ENCODE measurements at places on chromosomes 1 and 21.

- no peak for DNase-seq
These were observed 37.7 kb downstream of the RRP1 start for GRCh38 chr21:43827015-43827611.

- DNase-seq: no peak
These were observed 6.3 kb downstream of the UBE2G2 start for GRCh38 chr21:44795342-44795741.

GRCh38 chr1:28161751-28162150, 14.7 kb downstream of the PTAFR start:
- DNase-seq: no peak

DNA sequence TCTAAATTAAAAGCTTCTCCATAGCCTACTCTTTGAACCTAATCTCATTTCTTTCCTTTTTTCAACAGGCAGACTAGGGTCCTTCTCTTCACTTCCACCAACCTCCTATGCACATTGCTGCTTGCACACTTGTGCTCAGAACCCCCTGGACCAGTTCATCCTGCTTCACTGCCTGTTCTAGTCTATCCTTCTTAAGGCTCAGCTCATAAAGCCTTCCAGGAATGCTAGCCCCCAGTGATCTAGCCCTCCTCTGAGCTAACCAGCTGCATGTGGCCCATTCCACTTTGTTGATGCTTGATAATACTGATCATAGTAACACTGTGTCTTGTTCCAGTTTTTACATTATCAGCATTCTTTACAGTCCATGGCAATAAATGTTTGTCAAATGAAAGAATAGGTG, 22.9 kb upstream of the PHGDH start:
- DNase-seq: no peak

GRCh38 chr1:172278478-172278877, 142.0 kb upstream of the C1orf105 start:
- no peak for DNase-seq

DNA sequence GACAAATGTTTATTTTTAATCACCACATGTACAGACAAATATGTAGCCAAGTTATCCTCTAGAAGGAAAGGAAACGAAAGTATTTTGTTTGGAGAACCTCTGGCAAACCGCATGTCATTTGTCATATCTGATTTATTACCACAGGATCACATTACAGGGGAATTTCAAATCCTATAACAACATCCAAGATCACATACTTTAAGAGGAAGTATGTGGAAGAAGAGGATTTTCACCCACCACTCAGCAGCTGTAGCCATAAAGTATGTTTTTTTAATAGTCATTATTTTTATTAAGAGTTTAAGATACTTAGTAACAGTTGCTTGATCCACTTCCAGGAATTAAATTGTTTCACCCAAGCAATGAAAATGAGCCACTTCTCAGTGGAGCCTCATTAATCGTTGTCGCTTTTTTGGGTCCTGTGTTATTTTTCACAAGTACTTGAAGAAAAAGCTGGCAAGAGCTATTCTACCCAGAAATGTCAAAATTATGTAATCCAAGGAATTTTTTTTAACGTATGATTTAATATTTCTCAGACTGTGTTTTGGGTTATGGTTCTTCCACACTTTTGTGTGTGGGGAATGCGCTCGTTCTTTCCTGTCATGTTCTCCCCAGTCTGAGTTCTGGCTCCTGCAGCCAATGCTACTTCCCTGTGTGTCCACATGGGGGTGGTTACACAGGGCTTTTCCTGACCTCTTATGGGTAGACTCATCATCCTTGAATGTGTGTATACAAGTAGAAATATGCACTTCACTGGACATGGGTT, 6.9 kb downstream of the SERTAD4 start:
- DNase-seq: no peak

DNA sequence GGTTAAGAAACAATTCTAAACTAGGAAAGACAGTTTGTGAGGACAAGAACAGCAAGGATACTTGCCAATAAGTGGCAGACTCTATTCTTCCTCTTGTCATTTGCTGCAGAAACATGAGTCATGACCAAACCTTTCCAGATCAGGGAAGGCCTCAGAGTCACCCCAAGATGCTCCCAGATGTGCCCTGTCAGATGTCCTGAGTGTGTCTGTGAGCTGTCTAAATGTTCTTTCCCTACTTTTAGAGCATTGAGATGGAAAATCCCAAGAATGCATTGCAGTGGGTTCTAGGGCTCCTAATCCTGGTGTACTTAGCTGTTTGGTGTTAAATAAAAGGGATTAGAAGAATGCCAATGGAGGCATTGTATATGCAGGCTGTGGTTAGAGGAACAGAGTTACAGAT, 57.5 kb upstream of the KIAA0040 start:
- DNase-seq: no peak

DNA sequence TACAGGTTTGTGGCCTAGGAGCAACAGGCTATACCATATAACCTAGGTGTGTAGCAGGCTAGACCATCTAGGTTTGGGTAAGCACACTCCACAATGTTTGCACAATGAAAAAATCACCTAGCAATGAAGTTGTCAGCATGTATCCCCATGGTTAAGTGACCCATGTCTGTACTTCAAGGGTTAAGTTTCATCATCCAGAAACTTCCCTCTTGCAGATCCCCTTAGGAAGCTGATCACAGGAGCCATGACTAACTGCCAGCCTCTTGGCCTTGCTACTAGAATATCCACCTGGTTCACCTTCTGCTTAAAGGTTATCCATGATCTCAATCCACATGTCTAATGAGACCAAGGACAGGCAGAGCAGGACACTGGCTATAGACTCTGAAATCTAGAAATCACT, 3.5 kb upstream of the UBXN10 start:
- DNase-seq: no peak

DNA sequence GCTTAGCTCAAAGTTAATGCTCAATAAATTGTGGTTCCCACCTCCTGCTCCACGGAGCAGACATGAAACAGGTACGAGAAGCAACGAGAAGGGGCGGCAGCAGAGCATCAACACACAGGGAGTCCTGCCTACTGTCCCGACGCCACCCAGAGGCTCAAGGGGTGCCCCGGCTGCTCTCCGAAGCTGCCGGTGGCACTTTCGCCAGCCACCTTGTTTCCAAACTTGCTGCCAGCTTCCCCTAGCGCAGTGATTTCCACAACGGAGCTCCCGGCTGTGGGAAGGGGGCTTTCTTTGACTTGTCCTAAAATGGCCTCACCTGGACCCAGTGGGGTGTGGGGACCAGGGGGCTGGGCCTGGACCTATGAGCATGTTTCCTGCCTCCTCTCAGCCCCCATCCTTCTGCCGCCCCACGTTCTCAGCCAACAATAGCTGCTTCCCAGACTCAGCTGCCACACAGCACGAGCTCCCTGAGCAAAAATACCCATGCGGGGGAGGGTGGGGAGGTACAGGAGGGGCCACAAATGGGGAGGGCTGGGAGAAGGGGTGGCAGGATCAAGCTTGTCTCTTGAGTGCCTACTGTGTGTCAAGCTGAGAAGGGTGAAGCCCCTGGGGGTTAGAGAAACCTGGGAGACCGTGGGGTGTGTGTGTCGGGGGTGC, 35.6 kb upstream of the ECE1 start:
- no peak for DNase-seq

- DNase-seq: no peak
These were observed 518.5 kb downstream of the PLPP3 start for GRCh38 chr1:56060906-56061305.

- DNase-seq: no peak
These were observed 49.2 kb upstream of the CCDC190 start for GRCh38 chr1:162910161-162910560.

GRCh38 chr1:48251821-48252220, 29.3 kb downstream of the SLC5A9 start:
- DNase-seq: no peak

DNA sequence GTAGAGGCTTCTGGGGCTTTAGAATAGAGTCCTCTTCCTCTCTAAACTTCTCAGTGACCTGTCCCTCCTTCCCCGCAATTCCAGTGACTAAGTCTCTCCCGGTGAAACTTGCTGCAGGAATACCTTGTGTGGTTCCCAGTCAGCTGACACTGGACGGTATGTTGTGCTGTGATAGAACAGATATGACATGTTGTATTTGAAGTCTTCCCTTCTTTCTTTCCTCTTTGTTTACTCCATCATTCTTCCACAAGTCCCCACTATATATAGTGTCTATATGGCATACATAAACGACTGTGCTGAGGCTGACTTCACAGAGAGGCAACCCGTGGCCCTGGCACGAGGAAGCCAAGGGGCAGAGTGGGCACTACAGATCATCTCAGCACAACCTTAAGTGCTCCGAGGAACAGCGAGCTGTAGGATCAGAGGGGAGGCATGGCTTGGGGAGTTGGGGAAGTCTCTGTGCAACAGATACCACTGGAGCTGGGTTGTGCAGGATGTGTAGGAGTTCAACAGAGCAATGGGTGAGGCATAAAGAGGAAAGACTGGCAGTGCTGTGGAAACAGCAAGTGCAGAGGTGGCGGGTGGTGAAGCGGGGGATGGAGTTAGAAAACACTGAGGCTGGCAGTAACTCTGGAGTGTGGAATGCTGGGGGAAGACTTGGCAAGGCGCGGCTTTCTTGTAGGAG, 237.8 kb downstream of the TRABD2B start:
- DNase-seq: no peak

DNA sequence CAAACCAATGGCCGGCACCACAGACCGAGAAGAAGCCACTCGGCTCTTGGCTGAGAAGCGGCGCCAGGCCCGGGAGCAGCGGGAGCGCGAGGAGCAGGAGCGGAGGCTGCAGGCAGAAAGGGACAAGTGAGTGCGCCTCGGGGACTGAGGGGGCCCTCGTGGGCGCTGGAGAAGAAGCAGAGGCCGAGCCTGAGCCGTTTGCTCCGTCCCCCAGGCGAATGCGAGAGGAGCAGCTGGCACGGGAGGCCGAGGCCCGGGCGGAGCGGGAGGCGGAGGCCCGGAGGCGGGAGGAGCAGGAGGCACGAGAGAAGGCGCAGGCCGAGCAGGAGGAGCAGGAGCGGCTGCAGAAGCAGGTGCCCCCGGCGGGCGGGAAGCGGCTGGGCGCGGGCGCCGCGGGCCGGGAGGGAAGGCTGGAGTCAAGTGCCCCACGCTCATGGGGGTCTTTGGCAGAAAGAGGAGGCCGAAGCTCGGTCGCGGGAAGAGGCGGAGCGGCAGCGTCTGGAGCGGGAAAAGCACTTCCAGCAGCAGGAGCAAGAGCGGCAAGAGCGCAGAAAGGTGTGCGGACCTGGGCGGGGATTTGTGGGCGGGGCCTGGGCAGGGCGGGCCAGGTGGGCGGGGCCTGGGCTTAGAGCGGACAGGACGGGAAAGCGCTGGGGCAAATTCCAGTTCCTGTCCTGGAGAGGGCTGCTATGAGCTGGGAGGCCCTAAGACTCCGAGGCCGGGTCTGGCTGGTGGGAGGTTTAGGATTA, 22.7 kb downstream of the MAP7D1 start:
- DNase-seq: no peak

GRCh38 chr1:64685217-64685616, 59.7 kb upstream of the RAVER2 start:
- no peak for DNase-seq

DNA sequence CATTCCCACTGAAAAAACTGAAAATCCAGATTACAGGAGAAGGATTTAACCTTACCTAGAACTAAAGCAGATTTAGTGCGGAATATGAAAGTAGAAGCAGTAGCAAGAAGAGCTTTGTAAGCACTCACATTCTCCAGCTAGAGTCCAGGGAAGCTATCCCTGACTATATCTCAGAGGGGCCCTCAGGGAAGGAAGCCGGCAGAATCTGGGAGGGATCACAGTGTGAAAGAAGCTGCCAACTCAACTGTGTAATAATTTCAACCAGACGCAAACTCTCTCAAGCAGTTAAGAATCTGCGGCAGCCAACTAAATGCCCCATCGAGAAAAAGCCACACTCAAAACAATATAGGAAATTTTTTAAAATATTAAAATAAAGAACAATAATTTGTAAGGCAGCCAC, 163.8 kb downstream of the EIF4G3 start:
- no peak for DNase-seq

DNA sequence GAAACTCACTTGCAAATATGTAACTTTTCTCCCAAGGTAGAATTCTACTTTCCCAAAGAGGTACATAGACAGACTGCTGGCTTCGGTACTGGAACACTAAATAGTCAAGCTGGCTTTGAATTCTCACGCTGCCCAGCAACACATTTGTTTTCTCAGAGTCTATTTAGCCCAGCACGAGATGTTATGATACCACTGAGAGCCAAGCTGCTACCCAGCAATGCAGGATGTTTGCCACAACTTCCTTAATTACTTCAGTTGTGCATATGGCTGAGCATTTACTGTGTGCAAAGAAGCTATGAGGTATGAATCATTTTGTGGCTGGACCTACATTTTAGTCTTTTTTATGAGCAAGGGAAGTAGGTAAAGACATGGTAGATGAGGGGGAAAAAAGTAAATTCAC, 793.2 kb downstream of the PLA2G4A start:
- no peak for DNase-seq

DNA sequence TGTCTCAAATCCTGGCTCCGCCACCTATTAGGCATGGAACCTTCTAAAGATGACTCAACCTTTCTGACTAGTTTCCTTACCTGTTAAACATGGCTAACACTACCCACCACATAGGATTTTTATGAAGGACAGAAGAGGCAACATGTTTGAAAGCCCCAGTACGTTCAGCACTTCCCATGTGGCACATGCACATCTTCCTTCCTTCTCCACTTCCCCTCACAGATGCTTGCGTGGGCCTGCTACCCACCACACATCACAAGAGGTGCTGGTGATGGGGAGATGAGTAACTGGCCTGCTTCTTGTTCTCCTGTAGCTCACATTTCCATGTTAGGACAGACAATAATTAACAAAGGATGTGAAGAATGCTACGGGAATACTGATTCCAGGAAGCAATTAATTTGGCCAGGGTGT, 7.1 kb downstream of the ZBTB21 start:
- no peak for DNase-seq

DNA sequence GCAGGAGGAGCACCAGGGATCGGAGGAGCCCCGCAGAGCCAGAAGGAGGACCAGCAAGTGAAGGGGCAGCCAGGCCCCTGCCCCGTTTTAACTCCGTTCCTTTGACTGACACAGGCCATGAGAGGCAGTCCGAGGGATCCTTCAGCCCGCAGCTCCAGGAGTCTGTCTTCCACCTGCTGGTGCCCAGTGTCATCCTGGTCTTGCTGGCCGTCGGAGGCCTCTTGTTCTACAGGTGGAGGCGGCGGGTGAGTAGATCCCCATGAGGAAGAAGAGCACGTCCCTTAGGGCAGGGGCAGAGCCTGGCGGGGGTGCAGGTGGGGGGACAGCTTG, 13.3 kb downstream of the CSF1 start:
- DNase-seq: no peak

GRCh38 chr1:215865060-215865459, 298.0 kb downstream of the KCTD3 start:
- DNase-seq: no peak

GRCh38 chr1:96346719-96347118, 374.9 kb upstream of the PTBP2 start:
- DNase-seq: no peak

GRCh38 chr1:54379555-54380289, 26.5 kb downstream of the SSBP3 start:
- DNase-seq: no peak

GRCh38 chr1:193909406-193910082, 723.1 kb upstream of the B3GALT2 start:
- no peak for DNase-seq

DNA sequence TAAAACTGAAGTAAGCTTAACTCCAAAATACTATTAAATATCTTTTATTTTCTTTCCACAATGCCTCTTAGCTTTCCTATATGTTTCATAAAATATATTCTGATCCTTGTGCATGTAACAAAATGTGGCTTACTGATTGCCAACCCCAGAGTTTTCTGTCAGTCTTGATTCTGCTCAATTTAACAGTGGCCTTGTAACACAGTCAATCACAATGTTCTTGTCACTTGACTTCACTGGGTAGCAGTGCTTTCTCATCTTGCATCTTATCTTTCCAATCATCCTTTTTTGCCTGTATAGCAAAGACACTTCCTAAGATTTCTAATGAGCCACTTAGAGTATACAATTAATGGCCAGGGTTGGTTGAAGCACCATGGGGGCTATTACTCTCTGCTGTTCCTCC, 19.9 kb upstream of the BRINP3 start:
- no peak for DNase-seq
